Left lobe of liver (tissue), 2 donors: ENCODE measurements at places on chromosomes 3 and 15. TPM values are rescaled to one million over a fixed set of nuclear protein-coding genes. Genes with fewer than 3 reads are reported as not detected.

DNA sequence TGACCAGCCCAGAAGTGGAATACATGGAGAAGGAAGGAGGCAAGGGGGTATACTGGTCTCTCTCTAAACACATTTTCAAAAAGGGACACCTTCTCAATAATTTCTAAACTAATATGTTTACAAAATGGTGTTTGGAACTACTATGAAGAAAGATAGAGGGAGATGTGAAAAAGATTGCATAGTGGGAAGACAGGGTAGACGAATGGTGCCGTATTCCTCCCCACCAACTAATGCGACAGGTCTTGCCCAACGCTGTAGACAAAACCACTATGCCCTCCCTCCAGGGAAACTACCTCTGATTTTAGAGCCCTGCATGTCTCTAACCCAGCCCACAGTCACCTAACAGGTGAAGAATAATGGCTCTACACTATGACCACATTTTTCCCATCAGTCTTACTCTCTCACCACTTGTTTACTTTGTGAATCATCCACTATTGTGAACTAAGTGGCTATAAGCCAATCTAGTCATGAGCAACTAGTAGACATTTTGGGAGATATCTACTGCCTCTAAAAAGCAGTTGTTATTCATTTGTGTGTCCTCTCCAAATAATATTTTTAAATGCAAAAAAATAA lies 108.2 kb upstream of the UBE2E2 start:
- no peak for DNase-seq

OSTN gene
- total RNA-seq, result not detected

RASGRP1 gene
- total RNA-seq, result 0.28 TPM

DNA sequence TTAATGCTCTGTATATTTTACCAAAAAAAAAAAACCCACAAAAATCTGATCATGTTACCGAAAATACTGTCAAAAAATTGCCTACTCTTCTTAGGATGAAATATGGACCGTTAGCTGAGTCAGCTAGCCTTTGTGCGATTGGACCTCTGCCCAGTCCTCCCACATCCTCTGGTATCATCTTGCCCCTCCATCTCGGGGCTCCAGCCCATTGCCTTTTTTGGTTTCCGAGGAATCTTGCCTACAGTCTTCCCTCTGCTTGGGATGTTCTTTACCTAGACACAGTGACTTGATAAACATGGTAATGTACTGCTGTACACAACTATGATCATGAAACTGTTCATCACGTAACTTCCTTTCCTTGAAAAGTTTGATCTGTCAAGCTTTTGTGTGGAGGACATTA lies 371.4 kb downstream of the SV2B start:
- no peak for DNase-seq

SH2D7 gene
- total RNA-seq, result not detected

GRCh38 chr15:52658955-52659354 lies 20.2 kb downstream of the ATOSA start:
- no peak for DNase-seq

- DNase-seq, result no peak
Measured at GRCh38 chr3:151890721-151891141, 17.3 kb downstream of the SUCNR1 start.

GRCh38 chr3:127786353-127787070 lies 35.8 kb downstream of the MGLL start:
- peak; percentile 73 for DNase-seq

- DNase-seq, result peak; percentile 69
Measured at GRCh38 chr3:169966951-169967915, 626 bp downstream of the SEC62 start.

- DNase-seq, result no peak
Measured at GRCh38 chr3:52221563-52222318, 3.7 kb downstream of the TLR9 start.

CHRNA7 gene
- not detected for total RNA-seq

- DNase-seq, result no peak
Measured at GRCh38 chr3:21624524-21624923, 126.5 kb downstream of the ZNF385D start.

DNA sequence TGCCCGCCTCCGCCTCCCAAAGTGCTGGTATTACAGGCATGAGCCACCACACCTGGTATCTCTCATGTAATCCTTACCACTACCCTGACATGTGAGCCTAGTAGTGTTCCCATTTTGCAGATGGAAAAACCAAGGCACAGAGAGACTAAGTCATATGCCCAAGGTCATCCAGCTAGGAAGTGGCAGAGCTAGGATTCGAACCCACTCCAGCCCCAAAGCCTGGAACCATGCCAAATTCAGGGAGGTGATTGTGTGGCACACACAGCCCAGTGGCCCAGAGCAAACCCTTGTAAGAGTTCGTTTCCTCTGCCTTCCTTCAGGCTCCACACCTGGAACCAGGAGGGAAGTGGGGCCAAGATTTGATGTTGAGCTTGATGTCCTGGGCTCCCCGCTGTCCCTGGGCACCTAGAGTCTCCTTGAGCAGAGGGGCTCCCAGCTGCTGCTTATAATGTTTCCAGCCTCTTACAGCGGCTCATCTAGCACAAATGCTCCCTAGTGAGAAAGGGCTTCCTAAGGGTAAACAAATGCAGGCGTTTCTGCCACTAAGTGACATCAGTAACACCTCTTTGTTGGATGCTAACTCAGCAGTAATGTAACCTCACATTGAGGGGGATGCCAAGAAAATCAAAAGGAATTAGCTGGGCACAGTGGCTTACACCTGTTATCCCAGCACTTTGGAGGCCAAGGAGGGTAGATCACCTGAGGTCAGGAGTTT lies 3.6 kb downstream of the HAPLN3 start:
- no peak for DNase-seq

CD200R1 gene
- total RNA-seq, result 0.38 TPM

- DNase-seq, result no peak
Measured at GRCh38 chr15:101198031-101198575, 53.7 kb downstream of the CHSY1 start.

- DNase-seq, result no peak
Measured at GRCh38 chr3:17412950-17413530, 329.4 kb downstream of the TBC1D5 start.

GRCh38 chr3:11513817-11514135 lies 129.9 kb downstream of the VGLL4 start:
- no peak for DNase-seq

FBXW12 gene
- total RNA-seq, result not detected

- no peak for DNase-seq
Measured at GRCh38 chr3:51243924-51244323, 141.2 kb upstream of the MANF start.

DNA sequence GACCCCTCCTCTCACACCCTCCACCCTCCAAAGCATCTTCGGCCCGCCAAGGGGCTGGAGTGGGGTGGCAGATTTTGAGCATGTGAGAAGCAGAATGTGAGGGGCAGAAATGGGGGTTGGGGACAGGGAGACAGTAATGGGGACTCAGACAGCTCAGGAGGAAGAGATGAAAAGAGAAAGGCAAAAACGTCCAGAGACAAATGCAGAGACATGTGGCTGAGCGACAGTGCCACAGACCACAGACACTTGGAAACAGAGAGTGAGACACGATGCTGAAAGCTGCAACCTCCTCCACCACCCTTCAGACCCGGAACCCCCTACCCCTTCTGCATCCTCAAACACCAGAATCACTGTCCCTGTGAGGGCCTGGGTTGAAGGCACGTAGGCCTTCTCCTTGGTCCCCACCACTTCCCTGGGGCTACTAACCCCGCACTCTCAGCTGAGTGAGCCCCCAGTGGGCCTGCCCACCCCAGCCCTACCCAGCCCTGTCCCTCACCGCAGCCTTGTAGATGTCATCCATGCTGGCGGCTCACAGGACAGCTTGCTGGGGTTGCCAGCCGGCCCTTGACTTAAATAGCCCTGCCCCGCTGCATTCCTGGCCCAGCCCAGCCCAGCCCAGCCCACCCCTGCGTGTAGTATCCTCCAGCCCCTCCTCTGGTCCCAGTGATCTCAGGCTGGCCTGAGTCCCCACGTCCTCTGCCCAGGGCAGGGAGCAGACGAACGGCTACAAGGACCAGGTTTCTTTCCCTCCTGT lies at the start of gene TNNC1:
TNNC1 (minus strand) TSS at position 546 of the 754 bp plus-strand sequence; CDS start at position 520, 26 bp downstream.
- no peak for DNase-seq

DNA sequence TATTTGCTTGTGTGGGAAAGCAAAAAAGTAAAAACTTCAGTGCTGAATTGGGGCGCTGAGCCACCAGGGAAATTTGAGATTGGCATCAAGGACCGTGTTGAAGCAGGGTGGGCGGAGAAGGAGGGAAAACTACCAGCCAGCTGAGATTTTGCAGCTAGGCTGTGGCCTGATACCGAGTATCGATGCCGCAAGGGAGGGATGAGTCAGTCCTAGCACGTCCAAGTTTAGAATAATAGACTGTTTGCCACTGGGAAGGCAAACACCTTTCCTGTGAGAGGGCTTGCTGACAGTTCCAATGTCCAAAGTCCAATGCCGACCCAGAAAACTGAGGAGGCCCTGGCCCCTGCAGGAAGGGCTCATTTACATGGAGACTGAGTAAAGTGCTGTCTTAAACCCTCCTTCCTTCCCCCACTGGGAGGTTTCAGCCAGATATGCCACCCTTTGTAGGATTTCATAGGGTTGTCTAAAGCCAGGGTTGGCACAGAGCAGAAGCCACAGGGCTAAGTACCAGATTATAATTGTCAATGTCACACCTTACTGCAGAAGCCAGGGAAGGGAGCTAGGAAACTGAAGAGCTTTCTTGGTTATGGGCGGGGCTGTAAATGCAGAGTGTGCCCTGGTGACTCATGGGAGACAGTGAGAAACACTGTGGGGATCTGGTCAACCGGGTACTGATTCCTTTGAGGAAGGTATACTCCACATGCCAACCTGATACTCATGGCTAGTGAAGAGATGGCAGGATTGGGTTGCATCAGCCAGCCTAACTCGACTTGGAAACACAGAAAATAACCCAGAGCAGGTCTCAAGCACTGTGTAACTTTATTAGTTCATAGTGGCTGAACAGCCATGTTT lies 28.4 kb upstream of the PIK3CB start:
- peak; percentile 58 for DNase-seq

DNA sequence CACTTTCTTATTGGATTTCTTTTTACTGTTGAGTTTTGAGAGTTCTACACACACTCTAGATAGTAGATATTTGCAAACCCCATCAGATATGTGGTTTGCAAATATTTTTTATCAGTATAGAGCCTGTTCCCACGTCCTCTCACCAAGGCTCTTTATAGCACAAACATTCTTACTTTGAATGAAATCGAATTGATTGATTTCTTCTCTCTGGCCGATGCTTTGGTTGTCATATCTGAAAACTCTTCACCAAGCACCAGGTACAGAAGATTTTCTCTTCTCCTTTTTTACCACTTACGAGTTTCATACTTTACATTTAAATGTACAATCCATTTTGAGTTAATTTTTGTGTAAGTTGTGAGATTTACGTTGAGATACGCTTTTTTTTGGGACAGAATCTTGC lies 163.4 kb downstream of the PTPRG start:
- no peak for DNase-seq

SLC4A7 gene
- total RNA-seq, result 2.7 TPM

- no peak for DNase-seq
Measured at GRCh38 chr3:105827959-105828358, 40.9 kb downstream of the CBLB start.

ILDR1 gene
- total RNA-seq, result 0.15 TPM

DNA sequence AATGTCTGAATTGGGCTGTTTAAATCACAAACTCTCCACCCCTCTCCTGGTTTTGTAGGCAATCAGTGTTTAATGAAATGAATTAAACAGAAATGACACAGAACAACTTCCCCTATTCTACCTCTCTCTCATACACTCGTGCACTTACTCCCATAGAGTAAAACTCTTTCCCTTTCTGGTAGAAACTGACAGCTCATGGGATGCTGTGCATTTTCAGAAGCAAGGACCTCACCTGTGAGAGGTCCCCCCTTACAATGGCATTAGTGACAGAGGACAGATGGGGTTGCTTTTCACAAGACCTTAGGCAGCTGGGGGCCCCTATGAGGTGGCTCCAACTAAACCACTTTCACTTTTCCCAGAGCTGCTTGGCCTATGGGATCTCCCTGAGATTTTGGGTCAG lies 31.9 kb downstream of the PARP16 start:
- no peak for DNase-seq

GRCh38 chr15:97874139-97874538 lies 86.4 kb upstream of the ARRDC4 start:
- DNase-seq, result no peak
